HT-29 (cell line): ENCODE measurements at places on chromosomes 7 and 10.

DNA sequence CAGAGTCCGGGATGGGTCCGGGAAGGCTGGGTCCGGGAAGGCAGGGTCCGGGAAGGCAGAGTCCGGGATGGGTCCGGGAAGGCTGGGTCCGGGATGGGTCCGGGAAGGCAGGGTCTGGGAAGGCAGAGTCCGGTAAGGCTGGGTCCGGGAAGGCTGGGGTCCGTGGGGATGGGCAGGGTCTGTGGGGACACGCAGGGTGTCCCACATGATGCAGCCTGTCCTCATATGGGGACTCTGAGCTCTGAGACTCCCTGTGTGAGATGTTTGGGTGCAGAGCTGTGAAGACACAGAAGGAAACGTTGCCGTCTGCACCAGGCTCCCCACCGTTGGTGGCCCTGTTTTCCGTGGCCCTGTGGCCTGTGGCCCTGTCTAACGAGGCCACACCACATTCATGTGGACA lies 45.7 kb upstream of the ADGRA1 start:
- DNase-seq = no peak

GRCh38 chr10:84140036-84140379 lies 699 bp downstream of the GHITM start:
- no peak for DNase-seq

- DNase-seq = no peak
Measured at GRCh38 chr10:122617476-122618270, 57.1 kb downstream of the DMBT1 start.

- DNase-seq = no peak
Measured at GRCh38 chr7:46494441-46494840, 573.4 kb upstream of the IGFBP3 start.
